ENCODE measurements at places on chromosomes 3 and 15. TPM values are rescaled to one million over a fixed set of nuclear protein-coding genes. Genes with fewer than 3 reads are reported as not detected.

The AGBL1 gene
- total RNA-seq, result not detected

The CAV3 gene
- not detected for total RNA-seq

The ROBO1 gene
- total RNA-seq, result 16.8 TPM

The NME9 gene
- total RNA-seq, result not detected

The MYLK gene
- 24.3 TPM for total RNA-seq

The CELSR3 gene
- 0.20 TPM for total RNA-seq

The FSIP1 gene
- total RNA-seq, result 0.63 TPM

The CEP97 gene
- 17.7 TPM for total RNA-seq

The ACSBG1 gene
- total RNA-seq, result not detected

The ZIC1 gene
- 2.1 TPM for total RNA-seq

The PATL2 gene
- not detected for total RNA-seq

Measured in pulmonary artery endothelial cell (primary cell).